CD4-positive, alpha-beta T cell treated with Interleukin-15 for 4 hours (primary cell): ENCODE measurements at places on chromosomes 3 and 15.

- DNase-seq = peak; percentile 14
These were observed 157.9 kb downstream of the CHL1 start for GRCh38 chr3:354432-354831.

- no peak for DNase-seq
These were observed 171.0 kb upstream of the UMPS start for GRCh38 chr3:124558991-124559845.

GRCh38 chr3:172152874-172153273, 113.5 kb downstream of the FNDC3B start:
- no peak for DNase-seq

DNA sequence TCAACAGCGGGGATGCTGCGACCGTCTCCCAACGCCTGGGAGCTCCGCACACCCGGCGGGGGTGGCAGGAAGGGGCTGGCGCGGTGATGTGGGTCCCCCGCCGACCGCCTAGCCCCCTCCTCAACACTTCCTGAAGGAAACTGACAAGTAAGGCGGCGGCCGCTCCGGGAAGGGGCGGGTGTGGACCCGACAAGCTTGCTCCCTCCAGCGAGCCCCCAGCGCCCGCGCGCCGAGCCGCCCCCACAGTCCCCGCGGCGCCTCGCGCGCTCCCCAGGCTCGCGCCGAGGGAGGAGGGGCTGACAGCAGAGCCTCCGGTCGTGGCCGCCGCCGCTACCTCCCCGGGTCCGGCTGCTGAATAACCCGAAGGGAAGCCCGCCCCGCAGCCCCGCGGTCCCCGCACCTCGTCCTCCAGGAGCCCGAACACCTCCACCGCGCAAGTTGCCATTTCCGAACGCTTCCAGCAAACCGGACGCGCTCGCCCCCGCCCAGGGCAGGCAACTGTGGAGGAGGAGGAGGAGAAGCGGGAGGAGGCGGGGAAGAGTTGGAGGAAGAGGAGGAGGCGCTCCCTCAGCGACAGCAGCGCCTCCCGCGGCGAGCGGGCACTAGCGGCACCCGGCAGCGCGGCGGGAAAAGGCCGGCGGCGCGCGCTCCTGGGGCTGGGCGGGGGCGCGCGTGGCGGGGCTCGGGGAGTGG, at the start of gene NEDD4:
NEDD4 (minus strand) TSS at position 502 of the 693 bp plus-strand sequence; CDS start at position 445, 57 bp downstream.
- DNase-seq = peak; percentile 63

DNA sequence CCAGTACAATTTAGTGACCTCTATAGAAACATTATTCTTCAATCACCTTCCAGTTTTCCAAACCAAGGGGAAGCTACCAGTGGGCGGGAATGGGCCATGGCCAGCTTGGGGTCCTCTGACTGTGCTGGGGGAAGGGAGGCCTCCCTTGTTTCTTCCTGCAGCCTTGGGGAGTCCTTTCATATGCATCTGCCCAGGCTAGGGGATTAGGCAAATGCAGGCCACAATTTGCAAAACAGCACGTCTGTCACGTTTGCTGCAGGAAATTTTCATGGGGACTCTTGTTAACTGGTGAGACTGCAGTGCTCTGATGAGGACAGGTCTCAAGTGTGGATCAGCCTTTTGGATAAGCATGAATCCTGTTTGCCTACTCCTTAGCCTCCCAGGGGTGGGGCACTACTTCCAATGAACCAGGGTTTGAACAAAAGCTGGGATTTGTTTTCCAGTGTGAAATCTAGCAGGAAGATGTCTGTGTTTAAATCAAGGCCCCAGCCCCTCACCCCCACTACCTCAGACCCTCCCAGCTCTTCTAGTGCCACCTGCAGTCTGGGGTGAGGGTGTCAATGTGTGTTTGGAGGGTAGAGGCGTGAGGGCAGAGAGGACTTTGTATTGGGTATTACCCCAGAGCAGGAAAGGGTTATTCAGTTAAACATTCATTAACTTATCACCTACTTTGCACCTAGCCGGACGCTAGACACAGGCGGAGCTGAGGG, 219.9 kb downstream of the OPA1 start:
- DNase-seq = no peak

DNA sequence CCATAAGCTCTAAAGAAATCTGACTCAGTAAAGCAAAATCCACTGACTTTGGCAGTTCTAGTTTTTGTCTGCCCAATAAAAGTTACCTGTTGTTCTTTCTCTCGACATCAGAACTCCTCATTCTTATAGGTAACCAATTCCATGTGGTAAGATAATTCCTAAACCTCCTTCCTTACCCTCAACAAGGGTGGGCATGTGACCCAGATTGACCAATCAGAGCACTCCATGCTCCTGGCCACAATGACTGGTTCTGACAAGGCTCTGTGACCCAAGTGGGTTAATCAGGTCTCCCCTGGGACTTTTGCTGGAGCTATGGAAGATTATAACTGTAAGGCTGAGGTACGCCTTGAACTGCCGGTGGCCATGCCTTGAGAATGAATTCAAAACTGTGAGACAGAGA, 31.7 kb downstream of the LINS1 start:
- no peak for DNase-seq

GRCh38 chr15:57421551-57421950, 45.2 kb downstream of the CGNL1 start:
- no peak for DNase-seq

DNA sequence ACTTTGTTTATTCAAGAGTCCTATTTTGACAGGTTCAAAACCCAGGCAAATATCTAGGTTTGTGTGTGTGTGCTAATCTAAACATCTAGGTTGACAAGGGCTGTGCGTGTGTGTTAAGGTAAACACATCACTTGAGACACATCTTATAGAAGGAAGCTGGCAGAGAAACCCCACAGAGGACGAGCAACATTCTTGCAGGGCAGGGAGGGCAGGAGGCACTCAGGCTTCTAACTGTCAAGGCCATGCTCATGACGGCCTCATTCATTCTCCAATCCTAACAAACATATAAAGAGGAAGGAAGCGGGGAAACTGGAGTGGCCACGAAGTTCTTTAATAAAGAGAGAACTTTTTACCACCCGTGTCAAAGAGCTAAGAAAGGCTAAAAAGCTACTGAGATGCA, 43.4 kb downstream of the SLCO2A1 start:
- DNase-seq = no peak

- no peak for DNase-seq
These were observed 7.7 kb downstream of the SELENOT start for GRCh38 chr3:150610785-150611184.

GRCh38 chr3:161137260-161137659, 32.1 kb upstream of the B3GALNT1 start:
- no peak for DNase-seq

DNA sequence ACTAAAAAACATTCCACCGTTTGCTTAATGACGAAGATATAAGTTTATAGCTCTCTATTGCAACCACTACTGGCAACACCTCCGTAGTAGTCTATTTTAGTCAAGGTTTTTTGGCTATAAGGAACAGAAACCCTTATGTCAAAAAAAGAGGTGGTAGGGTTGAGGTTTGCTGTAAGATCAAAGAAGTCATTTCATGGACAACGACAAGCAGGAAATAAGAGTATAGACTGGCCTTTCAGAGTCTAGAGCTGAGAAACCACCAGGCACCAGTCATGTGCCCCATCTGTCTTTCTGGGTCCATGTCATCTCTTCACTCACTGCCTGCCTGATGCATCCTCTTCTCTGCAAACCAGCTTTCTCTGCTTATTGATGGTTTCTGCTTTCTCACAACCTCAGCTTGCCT, 42.7 kb downstream of the THBS1 start:
- peak; percentile 65 for DNase-seq

- no peak for DNase-seq
These were observed 112.0 kb upstream of the NEO1 start for GRCh38 chr15:72940229-72940622.

DNA sequence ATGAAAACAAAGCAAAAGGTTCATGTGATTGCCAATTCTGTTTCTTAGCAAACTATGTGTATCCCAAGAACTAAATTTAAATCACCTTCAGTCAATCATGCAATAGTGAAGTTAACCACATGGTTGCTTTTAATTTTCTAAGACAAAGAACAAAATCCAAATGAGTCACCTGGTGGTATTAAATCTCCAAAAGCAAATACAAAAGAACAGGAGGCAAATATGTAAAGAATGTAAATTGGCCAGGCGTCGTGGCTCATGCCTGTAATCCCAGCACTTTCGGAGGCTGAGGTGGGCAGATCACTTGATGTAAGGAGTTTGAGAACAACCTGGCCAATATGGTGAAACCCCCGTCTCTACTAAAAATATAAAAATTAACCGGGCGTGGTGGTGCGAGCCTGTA, 54.2 kb upstream of the PIK3R4 start:
- no peak for DNase-seq

GRCh38 chr15:79195802-79196201, 86.7 kb upstream of the ANKRD34C start:
- DNase-seq = no peak

DNA sequence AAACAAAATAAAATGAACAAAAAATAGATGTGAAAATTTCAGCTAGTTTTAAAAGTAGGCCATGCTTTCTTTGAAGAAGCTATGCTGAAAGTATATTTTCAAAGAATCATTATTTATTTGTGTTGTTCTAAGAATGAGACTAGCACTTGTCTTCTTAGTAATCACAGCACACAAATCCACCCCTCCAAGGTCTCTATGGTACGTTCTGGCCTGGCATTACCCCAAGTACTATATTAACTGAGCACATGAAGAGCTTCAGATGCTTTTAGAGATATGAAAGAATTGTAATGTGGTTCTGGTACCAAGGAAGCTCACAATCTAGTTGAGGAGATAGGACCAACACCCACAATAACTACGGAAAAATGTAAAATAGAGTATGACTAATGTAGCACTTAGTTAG, 416.5 kb downstream of the PLCL2 start:
- DNase-seq = peak; percentile 26

- no peak for DNase-seq
These were observed 1.3 kb downstream of the DMXL2 start for GRCh38 chr15:51621155-51621765.

DNA sequence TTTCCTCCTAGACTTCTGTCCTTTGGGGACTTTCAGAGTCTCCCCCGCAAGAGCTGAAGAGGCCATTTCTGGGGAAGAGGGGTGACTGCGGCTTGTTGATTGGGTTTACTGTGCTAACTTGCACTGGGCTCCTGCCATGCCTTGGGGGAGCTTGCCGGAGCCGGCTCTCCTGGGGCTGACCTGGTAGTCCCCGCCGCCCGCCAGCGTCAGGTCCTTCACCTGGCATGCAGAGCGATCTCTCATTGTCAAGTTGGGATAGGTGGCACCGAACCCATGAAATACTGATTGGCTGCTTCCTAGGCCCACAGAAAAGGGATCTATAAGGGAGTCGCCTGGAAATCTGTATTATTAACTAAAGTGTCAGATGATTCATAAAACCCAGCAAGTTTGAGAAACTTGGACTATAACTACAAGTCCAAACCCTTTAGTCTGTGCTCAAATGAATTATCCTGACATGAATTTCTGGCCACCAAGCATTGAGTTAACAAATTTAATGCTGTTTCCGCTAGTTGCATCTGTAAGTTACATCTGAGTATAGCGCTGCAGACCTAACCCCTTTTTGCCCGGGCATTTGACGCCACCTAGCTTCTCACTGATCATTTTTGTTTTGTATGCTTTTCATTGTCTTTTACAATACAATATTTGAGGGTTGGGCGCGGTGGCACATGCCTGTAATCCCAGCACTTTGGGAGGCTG, 607 bp upstream of the IMP3 start:
- peak; percentile 65 for DNase-seq

DNA sequence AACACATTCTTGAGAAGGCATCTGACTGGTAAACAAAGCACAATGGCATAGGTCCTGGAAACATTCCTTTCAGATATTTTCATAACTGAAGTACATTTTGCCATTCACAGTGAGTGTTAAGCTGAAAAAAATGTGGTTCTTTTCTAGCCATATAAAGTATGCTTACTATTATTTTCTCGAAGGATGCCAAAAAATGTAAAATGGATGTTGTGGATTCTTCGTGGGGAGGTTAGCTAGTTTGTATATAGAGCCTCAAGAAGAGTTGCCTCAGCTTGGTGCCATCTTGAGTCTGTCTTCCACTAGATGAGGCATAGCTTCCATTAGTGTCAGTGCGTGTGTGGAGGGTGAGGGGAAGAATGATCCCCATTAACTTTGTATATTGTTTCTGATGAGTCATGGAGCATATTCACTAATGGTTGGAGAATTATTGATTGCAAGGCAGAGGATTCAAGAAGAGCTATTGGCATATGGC, 4.1 kb downstream of the MBNL1 start:
- peak; percentile 40 for DNase-seq

DNA sequence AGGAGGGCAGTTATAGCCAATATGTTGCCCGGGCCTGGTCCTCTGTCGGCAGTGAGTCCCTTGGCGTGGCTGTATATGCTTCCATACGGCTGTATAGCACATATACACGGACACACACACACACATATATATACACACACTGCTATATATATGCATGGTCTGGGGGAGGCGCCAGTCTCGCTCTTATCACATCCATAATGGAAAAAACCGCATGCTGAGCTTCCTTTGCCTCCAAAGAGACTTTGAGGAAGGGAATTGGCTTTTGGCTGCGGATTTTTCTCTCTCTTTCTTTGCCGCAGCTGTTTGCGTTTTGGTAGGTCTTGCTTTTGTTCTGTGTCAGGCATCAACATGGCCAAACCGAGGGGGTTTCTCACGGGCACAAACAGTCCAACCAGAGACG, 11.3 kb upstream of the TMEM115 start:
- no peak for DNase-seq

- no peak for DNase-seq
These were observed 25.2 kb downstream of the TSEN2 start for GRCh38 chr3:12509466-12509865.

DNA sequence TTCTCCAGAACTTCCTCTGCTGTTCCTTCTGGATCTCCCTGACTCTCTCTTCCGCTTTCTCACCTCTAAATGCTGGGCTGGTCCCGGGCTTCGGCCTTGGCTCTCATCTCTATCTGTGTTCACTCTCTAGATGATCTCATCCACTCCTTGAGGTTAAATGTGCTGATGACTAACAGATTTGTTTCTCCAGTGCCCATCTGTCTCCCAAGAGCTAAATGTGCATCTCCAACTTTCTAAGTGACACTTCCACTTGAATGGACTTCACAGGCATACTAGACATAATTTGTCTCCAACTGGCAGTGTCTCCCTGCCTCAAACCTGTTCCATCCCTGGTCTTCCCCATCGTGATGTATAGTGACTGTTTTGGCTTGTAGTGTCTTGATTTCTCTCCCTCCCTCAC, 95.3 kb downstream of the ITPR1 start:
- no peak for DNase-seq

- DNase-seq = no peak
These were observed 143.2 kb upstream of the PRICKLE2 start for GRCh38 chr3:64368257-64369020.

GRCh38 chr15:90901175-90902039, 1.7 kb upstream of the MAN2A2 start:
- DNase-seq = no peak

- no peak for DNase-seq
These were observed 35.4 kb downstream of the BCL2L10 start for GRCh38 chr15:52076889-52077781.

DNA sequence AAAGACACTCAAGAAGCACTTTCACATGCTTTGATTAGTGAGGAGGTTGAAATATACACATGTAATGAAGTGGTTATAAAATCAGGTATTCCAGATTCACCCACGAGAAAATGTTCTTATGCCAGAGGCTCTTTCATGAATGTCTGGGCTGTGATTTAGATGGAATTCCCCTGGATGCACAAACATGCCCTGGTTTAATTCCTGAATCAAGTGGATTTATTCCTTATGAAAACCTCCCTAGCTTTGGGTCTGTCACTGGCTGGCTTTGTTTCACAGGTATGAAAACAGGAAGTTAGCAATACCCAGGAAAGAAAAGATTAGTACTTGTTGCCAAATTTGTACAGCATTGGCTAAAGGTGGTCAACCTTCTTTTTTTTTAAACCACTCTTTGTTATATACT, 1123.0 kb downstream of the ROBO1 start:
- DNase-seq = no peak

- DNase-seq = no peak
These were observed 191.4 kb upstream of the LRIG1 start for GRCh38 chr3:66692042-66692765.
